ENCODE measurements at places on chromosomes 12 and 14.

DNA sequence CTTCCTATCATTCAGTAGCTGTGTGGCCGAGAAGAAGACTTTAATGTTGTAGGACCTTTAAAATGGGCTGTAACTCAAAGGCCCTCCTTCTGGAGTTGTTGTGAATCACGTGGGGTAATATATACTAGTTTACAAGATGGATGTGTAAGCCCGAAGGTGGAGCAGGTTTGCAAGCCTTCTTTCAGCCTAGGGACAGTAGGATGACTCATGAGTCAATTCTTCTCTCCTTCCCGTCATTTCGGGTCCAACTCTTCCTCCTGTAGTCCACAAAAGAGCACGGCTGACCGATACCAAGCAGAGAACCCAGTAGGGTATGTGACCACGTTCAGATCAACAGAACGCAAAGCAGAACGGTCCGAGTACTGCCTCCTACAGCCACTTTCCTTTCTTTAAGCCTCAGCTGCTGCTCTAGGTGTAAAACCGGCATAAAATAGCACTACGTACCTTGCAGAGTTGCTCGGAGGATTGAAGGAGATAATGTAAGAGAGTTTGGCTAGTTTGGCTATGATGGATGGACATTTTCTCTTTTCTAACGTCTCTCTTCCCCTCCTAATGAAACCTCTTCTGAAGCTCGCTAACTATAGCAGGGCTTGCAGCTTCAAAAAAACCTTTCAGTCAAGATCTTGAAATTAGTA is 1.3 kb upstream of the RASSF3 start:
- DNase-seq: peak; percentile 85

DNA sequence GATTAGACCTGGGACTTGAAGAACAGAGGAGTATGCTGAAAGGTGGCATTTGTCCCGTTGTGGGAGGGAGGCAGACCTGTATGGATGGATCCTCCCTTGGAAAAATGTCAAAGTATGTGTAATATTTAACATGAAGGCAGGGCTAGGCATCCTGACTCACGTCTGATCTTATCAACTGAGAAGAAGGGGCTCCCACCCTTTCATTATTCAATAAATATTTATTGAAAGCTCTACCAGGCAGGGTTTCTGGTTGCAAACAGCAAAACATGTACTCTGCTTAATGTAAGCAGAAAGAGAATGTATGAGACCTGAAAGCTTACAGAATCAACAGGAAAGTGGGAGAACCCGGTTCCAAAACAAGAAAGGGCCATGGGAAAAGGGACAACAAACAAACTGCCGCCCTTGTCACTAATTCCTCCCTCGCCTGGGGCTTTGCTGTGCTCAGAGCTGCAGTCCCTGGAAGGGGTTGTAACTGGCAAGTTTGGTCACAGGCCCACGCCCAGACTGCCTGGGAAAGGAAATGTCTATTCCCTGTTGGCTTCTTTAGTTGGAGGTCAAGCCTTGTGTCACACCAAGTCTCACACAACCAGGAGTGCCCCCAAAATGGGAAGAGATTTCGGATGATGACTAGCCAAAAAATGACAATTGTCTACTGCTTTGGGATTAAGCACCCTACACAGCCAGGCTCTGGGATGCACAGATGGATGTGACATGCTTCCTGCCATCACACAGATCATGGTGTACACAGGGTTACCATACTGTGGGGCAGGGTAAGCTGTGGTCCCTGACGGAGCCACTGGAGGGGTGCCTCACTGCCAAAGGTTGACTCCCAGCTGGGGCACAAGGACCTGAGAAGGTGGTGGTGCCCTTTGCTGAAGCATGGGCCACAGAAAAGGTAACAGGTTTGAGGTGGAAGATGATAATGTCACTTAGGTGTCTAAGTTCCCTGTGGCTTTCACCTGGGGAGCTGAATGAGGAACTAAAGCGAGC is 36.8 kb downstream of the RAB35 start:
- DNase-seq: no peak

GRCh38 chr12:119631930-119632678 is 35.8 kb upstream of the PRKAB1 start:
- DNase-seq: no peak

GRCh38 chr12:102753802-102754201 is 163.2 kb downstream of the PAH start:
- DNase-seq: no peak

DNA sequence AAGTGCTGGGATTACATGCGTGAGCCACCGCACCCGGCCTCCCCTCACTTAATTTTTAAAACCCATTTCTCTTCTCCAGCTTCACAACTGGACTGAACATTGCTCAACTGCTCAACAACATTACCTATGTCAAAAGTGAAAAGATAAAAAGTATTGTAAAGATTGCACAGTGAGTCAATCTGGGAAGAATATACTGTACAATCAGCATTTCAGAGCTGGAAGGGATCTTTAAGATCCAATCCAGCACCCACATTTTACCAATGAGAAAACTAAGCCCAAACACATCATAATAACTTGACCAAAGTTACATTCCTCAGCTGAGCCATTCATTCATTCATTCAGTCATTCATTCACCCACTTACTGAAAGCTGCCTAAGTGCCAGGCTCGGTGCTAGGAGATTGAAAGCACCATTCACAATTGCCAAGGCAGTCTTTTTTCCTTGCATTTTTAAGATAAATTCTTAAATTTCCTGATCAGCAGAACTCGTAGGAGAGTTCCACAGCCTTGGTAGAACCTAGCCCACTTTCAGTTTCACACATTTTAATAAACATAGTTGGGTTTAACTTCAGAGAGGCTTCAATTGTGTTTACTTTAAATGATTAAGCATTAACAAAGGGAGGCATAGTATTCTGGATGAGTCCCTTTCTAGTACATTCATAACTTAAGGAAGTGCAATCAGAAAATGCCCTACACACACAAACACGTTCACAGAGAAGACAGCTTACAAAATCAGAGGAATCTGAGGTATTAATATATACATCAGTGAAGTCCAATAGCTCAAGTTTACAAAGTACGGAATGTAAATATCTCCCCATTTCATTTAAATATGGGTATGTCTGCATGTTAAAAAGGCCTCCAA is 3.0 kb downstream of the GALNT4 start:
- no peak for DNase-seq

GRCh38 chr14:34538871-34539406 is 562 bp downstream of the EAPP start:
- no peak for DNase-seq

DNA sequence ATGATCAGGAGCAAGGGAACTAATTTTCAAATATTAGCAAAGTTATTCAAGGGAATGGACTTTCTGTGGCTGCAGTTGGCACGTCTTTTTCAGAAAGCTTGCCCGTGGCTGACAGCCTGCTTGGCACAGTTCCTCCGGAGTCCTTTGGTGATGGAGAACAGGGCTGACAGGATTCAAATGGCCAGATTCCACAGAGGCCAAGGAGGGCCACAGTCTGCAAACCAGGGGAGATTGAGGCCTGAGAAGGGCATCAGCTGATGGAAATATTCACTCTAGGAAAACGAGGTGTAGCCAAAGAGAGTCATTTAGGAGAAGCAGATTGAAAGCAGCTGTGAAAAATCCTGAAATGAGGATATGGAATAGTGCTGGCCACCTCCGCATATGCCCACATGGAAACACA is 178.3 kb downstream of the EMP1 start:
- no peak for DNase-seq

DNA sequence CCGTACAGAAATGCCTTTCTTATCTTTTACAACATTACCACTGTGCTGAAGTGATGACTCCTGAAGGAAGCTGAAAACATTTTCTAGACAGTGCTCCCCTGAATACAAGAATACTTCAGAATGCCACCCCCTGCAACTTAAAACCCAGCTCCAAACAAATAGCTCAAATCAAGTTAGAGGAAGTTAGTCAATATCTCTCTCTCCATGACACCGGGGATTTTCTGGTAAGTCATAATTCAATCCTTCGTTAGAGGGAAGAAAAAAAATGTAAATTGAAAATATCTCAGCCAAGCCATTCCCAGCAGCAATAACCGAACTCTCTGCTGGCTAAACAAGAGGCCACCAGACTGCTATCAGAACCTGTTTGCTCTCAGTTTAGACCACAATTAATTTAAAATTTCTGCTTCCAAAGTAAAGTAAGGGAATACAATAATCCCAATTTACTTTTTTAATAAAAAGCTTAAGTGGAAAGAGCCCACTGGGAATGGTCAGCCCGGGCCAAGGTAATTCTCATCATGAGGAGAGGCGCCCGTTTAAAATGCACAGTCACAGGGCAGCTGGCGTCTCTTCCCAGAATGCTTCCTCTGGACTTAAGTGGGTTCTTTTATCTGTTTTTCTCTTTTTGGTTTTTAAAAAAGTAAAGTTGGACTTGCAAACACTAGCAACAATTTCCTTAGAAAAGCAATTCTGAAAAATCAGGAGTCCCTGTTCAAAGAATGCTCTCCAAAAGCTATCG is 710.1 kb upstream of the STXBP6 start:
- DNase-seq: no peak

- DNase-seq: no peak
Observed at GRCh38 chr12:64056741-64057140, 165.4 kb downstream of the KICS2 start.

- no peak for DNase-seq
Observed at GRCh38 chr12:49230176-49230804, 34.6 kb upstream of the TUBA1C start.

- peak; percentile 90 for DNase-seq
Observed at GRCh38 chr12:93127582-93128331, 198.7 kb upstream of the EEA1 start.

DNA sequence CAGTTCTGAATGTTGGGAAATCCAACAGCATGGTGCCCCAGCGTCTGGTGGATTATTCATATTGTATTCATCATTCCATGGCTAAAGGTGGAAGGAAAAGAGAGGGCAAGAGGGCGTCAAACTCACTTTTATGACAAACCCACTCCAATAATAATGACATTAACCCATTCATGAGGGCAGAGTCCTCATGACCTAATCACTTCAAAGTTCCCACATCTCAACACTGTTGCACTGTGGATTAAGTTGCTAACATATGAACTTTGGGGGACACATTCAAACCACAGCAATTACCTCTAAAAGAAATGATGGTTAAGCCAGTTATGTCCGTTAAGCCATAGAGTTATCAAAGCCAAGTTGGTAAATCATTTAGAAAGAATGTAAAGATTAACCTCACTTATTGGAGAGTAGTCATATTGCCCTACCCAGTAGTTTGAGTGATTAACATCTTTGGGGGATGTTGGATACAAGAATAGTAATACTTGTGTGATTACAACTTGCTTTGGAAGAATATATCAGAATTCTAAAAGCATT is 212.4 kb upstream of the FLRT2 start:
- no peak for DNase-seq

DNA sequence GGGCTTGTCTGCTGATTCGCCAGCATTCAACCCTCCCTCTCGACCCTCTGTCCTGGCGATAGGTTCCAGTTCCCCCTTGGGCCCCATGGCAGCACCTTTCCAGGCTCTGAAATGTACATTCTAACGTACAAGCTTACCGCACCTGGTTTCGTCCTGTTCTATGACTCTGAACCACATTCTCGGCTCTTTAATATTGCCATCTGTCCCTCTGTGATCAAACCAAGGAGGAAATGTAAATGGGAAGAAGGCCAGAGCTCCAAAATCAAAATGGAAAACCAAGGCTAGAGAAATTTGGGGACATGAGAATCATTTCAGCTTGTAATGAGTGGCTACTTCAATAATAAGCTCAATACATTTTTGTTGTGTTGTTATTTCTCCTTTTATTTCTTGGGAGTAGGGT is 117.2 kb downstream of the TTC7B start:
- no peak for DNase-seq

DNA sequence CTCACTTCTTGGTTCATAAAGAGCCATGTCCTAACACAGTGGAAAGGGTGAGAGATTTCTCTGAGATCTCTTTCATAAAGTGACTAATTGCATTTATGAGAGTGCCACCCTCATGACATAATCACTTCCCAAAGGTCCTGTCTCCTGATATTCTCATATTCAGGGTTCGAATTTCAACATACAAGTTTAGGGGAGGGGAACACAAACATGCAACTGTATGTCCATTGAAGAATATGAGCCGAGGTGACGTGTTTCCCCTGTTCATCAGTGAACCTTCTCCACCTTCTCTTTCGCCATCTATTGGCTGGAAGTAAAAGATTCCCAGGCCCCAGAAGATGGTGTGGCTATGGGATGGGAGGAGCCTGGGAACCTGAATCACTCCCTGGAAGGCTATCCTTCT is 354.2 kb upstream of the ATP2B1 start:
- DNase-seq: no peak

DNA sequence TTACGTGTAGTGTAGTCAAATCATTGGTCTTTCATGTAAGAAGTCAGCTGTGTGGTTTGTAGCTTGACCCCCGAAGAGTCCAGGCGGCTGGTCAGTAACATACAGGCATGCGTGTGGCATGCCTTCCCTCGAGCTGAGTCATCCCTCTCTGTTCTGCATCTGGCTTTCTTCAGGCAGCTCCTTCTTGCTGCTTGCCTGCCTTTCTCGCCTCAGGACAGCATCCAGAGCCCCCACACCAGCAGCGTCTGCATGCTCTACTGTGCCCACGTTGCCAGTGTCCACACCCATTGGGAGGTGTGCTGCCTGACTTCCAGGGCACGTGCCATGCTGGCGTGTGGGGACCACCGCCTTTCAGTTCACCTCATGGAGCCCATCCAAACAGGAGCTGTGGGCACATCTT is 96.8 kb downstream of the EP400 start:
- DNase-seq: no peak

DNA sequence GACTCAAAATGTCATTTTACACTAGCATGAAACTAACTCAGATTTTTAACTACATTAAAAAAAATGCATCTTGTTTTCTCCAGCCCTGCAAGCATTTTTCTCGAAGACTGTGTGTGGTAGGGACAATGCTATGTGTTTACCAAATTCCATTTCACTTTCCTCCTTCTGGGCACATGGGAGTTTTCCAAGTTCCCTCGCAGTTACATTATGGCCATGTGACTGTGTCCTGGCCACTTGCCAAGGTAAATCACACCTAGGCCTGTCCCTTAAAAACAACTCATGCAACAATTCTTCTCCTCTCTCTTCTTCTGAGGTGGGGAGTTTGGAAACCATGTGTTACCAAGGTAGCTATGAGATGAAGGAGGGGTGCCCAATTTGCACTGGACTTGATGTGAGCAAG is 108.7 kb downstream of the SYT10 start:
- DNase-seq: no peak

GRCh38 chr14:61647704-61648103 is 47.6 kb upstream of the HIF1A start:
- no peak for DNase-seq

- peak; percentile 75 for DNase-seq
Observed at GRCh38 chr12:69284131-69284530, 44.8 kb downstream of the CPSF6 start.

- no peak for DNase-seq
Observed at GRCh38 chr14:58830121-58830520, 192.4 kb downstream of the DACT1 start.
